ENCODE measurements at places on chromosomes 12 and 14.

DNA sequence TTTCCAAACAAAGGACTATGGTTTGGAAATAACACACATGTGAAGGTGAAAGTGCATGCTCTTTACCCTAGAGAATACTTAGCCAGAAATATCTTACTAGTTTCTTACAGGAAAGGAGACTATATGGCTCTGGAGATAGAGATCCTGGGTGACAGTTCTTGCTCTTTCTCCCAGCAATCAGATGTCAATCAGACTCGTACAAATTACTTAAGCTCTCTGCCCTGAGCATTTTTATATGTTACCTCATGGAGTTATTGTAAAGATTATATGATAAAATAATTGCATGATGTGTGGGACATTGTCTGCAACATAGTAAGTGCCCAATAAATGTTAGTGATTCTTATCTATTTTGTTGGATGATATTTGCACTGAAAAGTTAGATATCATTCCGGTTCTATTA lies 76.8 kb downstream of the FAR2 start:
- no peak for DNase-seq

GRCh38 chr12:41904041-41904440 lies 240.6 kb downstream of the GXYLT1 start:
- DNase-seq = no peak

GRCh38 chr12:76790564-76791552 lies 26.9 kb downstream of the ZDHHC17 start:
- peak; percentile 31 for DNase-seq

- DNase-seq = no peak
Observed at GRCh38 chr12:68122236-68122920, 37.2 kb downstream of the IFNG start.

DNA sequence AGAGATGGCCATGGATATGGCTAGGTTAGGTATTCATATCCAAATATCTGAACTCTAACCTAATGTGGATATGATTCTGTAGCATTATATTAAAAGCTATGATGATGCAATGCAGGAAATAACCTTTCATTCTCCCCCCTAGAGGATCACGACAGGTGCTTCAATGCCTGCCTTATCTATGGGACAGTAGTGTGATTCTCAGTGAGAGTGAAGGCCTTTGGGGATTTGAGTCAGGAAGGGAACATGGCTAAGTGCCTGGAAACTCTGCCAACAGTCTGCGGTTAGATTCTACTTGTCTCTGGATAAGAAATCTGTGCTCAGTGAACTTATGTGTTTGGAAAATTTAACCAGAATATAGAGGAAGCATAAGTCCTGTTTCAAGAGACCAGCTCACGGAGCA lies 81.8 kb downstream of the SLC38A1 start:
- DNase-seq = peak; percentile 18

DNA sequence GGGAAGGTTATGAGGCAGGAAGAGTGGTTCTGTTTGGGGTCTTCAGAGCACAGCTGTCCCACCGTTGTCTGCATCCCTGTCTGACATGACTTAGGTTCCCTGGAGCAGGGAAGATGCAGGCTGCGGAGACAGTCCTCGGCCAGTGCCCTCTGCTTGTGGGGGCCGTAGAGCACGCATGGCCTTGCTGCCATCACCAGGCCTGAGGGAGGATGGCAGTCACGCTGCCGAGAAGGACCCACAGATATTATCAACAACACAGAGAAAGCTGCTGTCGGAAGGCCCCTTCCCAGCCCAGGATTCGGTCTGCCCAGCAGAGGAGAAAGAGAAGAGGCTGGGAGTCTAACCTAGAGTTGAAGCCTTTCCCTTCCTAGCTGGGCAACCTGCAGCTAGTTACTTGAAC lies 35.0 kb downstream of the ERH start:
- DNase-seq = peak; percentile 84

DNA sequence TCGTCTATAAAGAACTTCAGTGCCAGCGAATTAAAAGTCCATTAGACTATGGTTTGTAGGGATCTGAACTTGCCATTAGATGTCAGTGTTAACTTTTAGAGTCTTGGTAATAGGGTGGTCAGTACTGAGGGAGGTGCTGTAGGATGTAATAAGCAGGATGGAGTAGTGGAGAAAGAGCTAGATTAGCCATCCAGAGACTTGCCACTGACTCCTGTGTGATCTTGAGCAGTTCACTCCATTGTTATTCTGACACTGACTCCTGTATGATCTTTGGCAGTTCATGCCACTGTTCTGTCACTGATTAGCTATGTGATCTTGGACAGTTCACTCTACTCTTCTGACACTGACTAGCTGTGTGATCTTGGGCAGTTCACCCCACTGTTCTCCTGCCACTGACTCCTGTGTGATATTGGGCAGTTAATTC lies 133.6 kb downstream of the TTLL5 start:
- peak; percentile 57 for DNase-seq

DNA sequence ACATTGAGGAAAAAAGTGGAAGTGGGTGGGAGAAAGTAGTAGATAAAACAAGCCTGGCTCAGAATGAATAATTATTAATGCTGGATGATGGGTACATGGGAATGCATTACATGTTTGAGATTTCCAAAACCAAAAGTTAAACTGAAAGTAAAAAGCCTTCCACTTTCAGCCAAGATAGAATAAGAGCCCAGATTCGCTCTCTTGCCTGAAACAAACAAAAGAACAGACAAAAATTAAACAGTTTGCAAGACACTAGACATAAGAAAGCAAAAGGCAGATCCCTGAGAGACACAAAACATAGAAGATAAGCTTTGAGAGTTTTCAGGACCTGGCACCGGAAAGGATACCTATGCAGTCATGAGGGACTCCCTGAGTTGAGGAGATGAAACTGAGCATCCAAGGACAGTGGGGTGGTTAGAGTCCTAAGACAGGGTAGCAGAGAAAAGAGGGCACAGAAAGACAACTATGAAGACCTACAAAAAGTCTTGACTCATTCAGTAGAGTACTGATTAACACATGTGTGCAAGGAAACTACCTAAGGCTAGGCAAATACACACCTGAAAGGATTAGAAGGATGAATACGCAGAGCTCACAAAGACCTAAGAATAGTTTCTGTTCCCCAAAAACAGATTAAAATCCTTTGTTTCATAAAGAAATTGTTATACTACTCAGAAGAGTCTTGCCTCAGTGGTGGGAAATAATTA lies 54.1 kb downstream of the CEP83 start:
- DNase-seq = peak; percentile 8

- no peak for DNase-seq
Observed at GRCh38 chr14:96783043-96783914, 13.9 kb upstream of the VRK1 start.

GRCh38 chr14:63573581-63573980 lies 30.4 kb upstream of the PPP2R5E start:
- no peak for DNase-seq

DNA sequence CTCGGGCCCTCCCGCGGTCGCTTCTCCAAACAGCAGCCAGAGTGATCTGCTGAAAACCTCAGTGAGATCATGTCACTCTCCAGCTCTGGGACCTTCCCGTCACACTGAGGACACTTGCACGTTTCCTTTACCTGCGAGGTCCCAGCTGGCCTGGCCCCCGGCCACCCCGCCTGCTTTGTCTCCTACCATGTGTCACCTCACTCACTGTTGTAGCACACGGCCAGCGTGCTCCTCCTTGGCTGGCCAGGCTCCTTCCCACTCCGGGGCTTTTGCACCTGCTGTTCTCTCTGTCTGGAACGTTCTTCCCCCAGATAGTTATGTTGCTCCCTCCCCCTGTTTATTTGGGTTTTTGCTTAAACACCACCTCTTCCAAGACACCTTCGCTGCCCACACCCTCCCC lies 199.0 kb downstream of the TSPAN9 start:
- DNase-seq = no peak

- no peak for DNase-seq
Observed at GRCh38 chr12:114381177-114381576, 24.8 kb downstream of the TBX5 start.

DNA sequence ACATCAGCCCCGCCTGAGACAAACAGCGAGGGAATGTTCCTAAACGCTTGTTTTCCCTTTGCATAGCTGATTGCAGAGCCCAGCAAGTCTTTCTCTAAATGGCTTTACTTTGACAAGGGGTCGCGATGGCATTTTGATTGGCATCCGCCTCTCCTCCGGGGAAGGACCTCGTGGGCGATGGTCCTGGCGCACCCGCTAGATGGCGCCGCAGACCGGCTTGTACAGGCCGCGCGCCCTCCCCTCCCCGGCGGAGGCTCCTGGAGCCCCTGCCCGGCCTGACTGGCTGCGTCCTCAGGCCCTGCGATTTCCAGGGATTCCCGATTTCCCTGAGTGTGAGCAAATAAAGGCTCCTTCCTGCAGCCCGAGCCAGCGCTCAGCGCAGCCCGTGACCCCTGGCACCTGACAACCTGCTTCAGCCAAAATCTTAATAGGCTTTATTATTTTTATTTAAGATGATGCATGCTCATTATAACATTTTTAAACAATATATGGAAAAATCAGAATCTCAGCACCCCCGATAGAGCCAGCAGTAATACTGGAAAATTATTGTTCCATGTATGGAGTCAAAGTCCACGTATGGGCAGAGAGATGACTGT lies 468.3 kb downstream of the AACS start:
- DNase-seq = peak; percentile 39

GRCh38 chr14:78576437-78577166 lies 406.4 kb downstream of the NRXN3 start:
- DNase-seq = no peak

DNA sequence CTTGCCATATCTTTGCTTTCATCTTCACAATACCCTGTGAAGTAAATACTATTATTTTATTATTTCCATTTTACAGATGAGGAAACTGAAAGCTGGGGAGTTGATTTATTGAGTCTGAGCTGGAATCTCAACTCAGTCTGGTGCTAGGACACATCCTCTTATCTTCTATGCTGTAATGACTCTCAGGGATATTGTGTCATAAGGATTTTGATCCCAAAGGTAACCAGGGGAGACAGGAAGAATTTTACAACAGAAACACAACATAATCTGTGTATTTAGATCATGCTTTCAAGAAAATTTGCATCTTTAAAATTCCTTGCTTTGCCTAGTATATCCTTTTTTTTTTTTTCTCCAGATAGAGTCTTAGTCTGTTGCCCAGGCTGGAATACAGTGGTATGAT lies 123.3 kb upstream of the BTG1 start:
- DNase-seq = no peak

- no peak for DNase-seq
Observed at GRCh38 chr12:57000393-57000792, 6.0 kb downstream of the ZBTB39 start.

DNA sequence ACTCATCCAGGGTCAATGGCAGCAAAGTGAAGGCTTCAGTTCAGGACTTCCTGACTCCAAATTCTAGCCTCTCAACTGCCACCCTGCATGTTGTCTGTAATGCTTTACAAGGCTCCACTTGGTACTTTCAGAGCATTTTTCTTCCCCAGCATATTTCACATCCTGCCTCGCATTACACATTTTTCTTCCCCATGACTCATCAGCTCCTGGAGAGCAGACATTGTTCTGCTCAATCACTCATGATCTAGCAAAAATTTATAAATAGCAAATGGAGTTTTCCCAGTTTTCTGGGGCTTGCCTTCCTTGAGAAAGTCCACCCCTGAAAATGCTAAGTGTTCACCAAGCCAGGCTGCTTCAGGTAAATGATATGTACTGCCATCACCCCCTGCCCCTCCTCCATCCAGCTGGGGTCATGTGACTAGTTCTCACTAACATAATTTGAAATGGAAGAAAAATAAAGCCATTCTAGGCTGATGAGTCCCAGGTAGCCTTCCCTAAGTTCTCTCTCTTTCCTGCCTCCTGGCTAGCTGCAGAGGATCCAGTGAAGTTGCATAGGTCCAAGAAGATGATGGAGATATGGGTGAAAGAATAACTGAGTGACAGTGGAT lies 69.4 kb downstream of the ARMH4 start:
- peak; percentile 87 for DNase-seq

GRCh38 chr12:65879878-65880277 lies 55.6 kb downstream of the HMGA2 start:
- DNase-seq = peak; percentile 66

DNA sequence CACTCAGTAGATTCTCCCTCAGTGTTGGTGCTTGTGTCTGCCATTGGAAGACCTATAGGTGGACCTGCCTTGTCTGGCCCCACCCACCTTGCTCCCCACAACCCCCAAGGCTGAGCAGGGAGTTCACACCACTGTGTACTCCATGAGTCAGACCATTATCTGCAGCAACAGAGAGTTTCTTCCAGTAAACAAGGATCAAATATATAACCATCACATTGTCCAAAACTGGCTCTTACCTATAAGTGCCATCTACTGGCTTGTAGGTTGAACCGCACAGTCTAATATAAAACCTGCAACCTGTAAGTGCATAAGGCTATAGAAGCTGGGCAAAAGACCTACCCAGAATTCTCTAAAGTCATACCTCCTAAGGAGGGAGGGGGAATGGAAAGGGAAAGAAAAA lies 7.9 kb downstream of the TAS2R13 start:
- DNase-seq = no peak

GRCh38 chr14:76274324-76274723 lies 101.6 kb upstream of the ESRRB start:
- no peak for DNase-seq

DNA sequence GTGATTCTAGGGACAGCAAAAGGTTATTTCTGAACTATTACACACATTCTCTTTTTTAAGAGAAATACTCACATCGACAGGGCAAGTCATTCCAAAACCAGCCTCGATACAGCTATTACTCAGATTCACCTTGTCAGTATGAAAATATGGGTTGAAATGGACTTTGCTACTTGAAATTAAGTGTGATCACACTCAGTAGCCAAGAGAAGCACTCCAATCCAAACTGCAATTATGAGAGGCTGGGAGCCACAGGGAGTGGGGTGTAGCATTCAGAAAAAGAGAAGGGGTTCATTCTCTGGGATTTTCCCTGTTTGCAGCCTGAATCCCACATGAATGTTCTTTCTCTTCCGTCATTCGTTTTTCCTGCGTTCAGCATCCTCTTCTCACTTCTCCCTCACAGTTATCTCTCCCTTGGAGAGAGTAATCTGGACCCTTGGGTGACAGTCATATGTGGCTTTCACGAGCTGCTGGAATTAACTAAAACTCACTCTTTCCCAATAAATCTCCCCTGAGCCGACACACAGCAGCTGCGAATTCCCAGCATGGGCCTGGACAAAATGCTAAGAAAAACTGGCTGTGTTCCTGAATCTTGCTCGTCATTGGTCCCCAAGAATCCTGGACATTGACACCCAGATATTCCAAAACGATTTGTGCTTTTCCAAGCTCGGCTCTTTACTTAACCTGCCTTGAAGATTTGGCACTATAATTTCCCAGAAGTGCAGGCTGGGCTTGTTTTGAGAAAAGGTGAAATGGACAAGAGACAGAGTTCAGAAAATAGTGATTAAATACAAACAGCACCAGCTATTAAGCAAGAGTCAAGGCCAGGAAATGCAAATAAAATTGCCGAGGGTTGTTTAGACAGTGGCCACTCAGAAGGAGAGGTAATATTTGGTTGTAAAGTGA lies 199.5 kb upstream of the PLEKHG7 start:
- DNase-seq = no peak

GRCh38 chr14:98725191-98725590 lies 546.8 kb downstream of the BCL11B start:
- no peak for DNase-seq

Data from AG20443 (cell line).